A172 (cell line): ENCODE measurements at places on chromosomes 1 and 21.
A peak's percentile ranks its signal among the peaks of the same experiment; 100 is the strongest.

GRCh38 chr1:225446595-225446960 lies 18.7 kb upstream of the LBR start:
- no peak for DNase-seq

GRCh38 chr1:157153746-157154145 lies 15.6 kb upstream of the ETV3 start:
- DNase-seq = no peak

GRCh38 chr1:236148470-236148845 lies 6.1 kb downstream of the GPR137B start:
- no peak for DNase-seq

- peak; percentile 35 for DNase-seq
Observed at GRCh38 chr1:215637041-215637573, 70.0 kb downstream of the KCTD3 start.

DNA sequence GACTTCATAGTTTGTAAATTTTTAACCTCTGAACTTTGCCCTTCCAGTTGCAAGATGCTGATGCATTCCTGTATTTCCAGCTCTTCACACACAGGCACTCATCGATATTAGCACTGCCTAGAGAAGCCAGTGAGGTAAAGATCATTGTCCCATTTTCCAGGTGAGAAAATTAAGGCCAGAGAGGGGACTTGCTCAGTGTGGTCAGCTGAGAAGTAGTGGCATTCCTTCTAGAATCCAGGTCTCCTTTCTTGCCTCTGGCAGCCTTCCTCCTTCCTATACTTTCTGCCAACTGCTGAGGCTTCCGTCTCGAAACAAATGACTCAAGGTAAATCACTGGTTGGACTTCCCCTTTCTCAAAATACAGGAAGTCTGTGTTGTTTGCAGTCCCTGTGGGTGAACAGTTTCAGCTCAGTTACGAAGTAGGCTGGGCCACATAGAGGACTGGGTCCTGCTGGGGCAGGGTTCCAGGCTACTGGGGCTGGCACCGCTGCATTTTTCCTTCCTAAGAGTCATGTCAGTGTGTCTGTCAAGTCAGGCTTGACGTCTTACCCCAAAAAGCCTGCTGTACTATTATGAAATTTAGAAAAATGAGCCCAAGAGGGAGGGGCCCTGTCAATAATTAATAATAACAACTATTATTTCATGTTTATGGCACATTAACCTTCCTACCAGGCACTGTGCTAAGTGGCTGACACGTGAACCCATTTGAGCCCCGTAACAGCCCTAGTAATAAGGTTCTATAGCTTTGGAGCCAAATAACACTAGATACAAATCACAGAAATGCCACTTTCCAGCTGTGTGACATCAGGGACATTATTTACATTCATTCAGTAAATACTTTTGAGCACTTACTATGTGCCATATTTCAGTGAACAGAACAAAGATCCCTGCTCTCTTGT lies 16.6 kb upstream of the RNF19B start:
- DNase-seq = peak; percentile 84

DNA sequence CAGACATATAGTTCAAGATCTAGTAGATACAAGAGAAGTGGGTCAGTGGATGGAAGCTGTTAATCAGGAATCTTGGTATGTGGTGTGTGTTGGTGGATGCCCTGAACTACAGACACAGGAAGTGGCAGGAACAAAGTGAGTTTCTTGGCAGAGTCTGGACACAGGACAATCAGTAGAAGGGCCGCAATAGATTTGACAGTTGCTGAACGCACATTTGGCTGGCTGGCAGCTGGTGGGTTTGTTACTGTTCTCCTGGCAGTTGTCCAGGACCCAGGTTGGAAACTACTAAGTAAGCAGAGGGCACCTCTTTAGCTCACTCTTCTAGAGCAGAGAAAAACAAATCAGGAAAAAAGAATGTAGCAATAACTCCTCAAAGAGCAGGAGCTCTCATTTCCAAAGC lies 13.2 kb downstream of the KRTAP26-1 start:
- no peak for DNase-seq

- DNase-seq = no peak
Observed at GRCh38 chr1:152084853-152085252, 4.0 kb downstream of the TCHHL1 start.

DNA sequence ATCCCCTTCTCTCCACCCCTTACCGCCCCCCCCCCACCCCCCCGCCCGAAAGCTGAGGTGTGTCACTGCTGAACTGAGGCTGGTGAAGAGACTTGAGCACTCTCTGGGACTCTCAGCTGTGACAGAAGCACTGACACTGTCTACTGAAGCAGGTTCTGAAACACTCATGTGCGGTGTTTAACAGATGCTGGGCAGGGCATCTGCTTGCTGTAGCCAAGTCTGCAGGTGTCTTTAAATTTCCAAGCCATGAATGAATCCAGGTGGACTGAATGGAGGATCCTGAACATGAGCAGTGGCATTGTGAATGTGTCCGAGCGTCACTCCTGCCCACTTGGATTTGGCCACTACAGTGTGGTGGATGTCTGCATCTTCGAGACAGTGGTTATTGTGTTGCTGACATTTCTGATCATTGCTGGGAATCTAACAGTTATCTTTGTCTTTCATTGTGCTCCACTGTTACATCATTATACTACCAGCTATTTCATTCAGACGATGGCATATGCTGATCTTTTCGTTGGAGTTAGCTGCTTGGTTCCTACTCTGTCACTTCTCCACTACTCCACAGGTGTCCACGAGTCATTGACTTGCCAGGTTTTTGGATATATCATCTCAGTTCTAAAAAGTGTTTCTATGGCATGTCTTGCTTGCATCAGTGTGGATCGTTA lies at the start of gene GPR52:
GPR52 (plus strand) TSS at position 99 of the 665 bp plus-strand sequence; CDS start at position 247, 148 bp downstream.
- no peak for DNase-seq

DNA sequence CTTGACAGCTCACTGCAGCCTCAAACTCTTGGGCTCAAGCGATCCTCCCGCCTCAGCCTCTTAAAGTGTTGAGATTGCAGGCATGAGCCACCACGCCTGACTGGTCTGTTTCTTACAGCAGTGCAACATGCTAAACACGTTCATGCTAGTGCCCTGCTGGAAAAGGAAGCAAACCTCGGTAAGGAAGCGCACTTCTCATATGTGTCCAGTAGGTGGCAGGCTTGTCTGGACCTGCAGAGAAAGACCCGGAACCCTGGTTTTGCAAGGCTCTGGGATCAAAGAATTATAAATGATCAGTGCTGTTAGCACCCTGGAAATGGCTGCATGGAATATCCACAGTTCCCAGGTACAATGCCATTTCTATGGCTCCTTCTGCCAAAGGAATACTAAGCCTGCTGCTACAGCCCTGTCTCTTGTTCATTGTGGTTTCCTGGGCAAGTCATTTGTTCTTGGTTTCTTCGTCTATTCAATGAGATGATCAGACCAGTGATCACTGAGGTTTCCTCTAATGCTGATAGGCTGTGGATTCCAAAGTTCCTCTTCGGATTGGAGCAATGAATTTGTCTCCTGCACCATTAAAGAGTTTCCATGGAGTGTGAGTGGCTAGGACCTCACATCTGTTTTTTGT lies 15.9 kb downstream of the RNU5D-1 start:
- DNase-seq = peak; percentile 58

DNA sequence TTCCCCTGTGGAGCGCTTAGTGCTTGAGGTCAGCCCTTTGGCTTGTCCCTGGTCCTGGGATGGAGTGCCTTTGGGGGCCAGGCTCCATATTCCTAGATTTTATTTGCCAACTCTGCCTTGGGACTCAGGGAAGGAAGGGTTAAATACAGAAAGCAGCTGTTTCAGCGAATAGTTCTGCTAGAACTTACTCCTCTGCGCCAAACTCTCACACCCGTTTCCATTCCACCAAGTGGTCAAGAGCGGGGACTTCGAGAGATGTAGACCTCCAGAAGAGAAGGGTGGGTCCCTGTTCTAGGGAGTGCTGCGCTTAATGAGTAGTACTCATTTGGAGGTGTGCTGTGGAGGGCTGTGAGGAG lies 704 bp upstream of the TOMM40L start:
- DNase-seq = no peak

DNA sequence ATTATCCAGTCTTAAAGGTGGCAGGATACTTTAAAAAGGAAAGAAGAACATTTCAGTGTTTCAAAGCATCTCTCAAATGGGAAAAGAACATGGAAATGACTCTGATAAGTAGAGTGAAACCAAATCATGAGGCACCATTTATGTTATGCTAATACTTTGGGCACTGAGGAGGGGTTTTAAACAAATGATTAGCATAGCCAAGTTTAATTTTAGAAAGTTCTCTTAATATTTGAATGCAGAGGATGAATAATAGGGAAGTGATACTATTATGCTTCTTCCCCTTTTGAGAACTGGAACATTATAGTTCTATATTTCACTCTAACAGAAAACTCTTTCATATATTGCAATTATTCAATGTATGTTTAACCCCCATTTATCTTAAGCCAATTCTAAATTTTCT lies 1181.9 kb upstream of the PRMT6 start:
- DNase-seq = no peak

DNA sequence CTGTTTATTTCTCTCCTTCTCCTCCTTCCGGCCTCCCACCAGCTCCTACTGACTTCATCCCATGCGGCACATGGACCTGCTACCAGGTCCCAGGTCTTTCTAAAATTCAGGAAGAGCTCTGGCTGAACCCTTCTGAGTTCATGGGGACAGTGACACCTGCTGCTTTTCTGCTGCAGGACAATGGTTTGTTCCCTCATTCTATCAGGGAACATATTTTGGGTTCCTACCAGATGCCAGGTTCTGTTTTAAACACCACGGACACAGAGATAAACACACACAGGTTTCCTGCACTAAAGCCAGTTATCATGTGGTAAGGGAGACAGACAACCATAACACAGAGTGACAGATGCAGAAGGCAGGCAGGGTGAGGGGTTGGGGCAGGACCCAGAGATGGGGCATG lies 114.0 kb upstream of the RAB4A start:
- peak; percentile 15 for DNase-seq

GRCh38 chr1:246724731-246725095 lies 504 bp downstream of the SCCPDH start:
- DNase-seq = peak; percentile 44

GRCh38 chr1:205183676-205184335 lies 27.7 kb downstream of the DSTYK start:
- DNase-seq = no peak

DNA sequence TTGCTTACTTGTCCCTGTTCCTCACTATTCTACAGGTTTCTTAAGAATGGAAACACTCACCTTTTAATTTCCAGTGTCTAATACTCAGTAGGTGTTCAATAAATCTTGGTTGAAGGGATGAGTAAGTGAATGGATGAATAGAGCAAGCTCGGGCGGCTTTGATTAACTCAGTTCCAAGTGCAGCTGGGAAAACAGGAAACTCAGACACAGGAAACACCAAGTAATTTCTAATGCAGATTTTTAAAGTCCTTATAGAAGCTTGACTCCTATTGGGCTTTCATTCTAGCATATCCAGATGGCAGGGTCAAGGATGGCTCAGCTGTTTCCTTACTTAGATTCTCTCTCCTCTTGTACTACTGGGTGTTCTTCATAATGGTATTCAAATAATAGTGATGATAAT lies 14.0 kb downstream of the CAMK1G start:
- peak; percentile 42 for DNase-seq
